ENCODE measurements at places on chromosomes 6 and 20. TPM values are rescaled to one million over a fixed set of nuclear protein-coding genes. Genes with fewer than 3 reads are reported as not detected.

The SYNJ2 gene
- 15.3 TPM for total RNA-seq

The L3MBTL1 gene
- total RNA-seq, result 6.6 TPM

The RIPOR3 gene
- 0.35 TPM for total RNA-seq

The CEP250 gene
- total RNA-seq, result 28.0 TPM

The MCM8 gene
- total RNA-seq, result 10.4 TPM

The OR2H1 gene
- not detected for total RNA-seq

The KCNQ2 gene
- 1.4 TPM for total RNA-seq

The STMND1 gene
- not detected for total RNA-seq

The VSTM2L gene
- total RNA-seq, result 12.9 TPM

The SYCP2L gene
- not detected for total RNA-seq

The ATP6V1G2 gene
- total RNA-seq, result 0.18 TPM

The ARG1 gene
- total RNA-seq, result not detected

The MPIG6B gene
- total RNA-seq, result not detected

The TFAP2D gene
- not detected for total RNA-seq

The VSX1 gene
- not detected for total RNA-seq

The NINL gene
- 8.6 TPM for total RNA-seq

The PRND gene
- not detected for total RNA-seq

The PROKR2 gene
- total RNA-seq, result not detected

The LRRC73 gene
- total RNA-seq, result not detected

The DACT2 gene
- not detected for total RNA-seq

The BPIFB1 gene
- not detected for total RNA-seq

The PRICKLE4 gene
- total RNA-seq, result not detected

The TGM2 gene
- total RNA-seq, result 1,197 TPM

The LY6G6C gene
- total RNA-seq, result not detected

The FOXQ1 gene
- total RNA-seq, result not detected

The UST gene
- total RNA-seq, result 8.5 TPM

The REM1 gene
- under 0.01 TPM for total RNA-seq

The RBL1 gene
- total RNA-seq, result 7.4 TPM

The CBLN4 gene
- not detected for total RNA-seq

The IMPG1 gene
- total RNA-seq, result not detected

The C20orf141 gene
- total RNA-seq, result not detected

The CFAP61 gene
- total RNA-seq, result not detected

The HEY2 gene
- total RNA-seq, result not detected

The DCDC2 gene
- 5.3 TPM for total RNA-seq

The NFKBIE gene
- total RNA-seq, result 29.1 TPM

The VWA7 gene
- not detected for total RNA-seq

The ZNF512B gene
- 8.6 TPM for total RNA-seq

The DSP gene
- total RNA-seq, result not detected

The AGPAT1 gene
- 69.8 TPM for total RNA-seq

The C20orf202 gene
- total RNA-seq, result not detected

All from myometrial cell (primary cell).